Amniotic epithelial cell (primary cell): ENCODE measurements at places on chromosomes 11 and 22.

DNA sequence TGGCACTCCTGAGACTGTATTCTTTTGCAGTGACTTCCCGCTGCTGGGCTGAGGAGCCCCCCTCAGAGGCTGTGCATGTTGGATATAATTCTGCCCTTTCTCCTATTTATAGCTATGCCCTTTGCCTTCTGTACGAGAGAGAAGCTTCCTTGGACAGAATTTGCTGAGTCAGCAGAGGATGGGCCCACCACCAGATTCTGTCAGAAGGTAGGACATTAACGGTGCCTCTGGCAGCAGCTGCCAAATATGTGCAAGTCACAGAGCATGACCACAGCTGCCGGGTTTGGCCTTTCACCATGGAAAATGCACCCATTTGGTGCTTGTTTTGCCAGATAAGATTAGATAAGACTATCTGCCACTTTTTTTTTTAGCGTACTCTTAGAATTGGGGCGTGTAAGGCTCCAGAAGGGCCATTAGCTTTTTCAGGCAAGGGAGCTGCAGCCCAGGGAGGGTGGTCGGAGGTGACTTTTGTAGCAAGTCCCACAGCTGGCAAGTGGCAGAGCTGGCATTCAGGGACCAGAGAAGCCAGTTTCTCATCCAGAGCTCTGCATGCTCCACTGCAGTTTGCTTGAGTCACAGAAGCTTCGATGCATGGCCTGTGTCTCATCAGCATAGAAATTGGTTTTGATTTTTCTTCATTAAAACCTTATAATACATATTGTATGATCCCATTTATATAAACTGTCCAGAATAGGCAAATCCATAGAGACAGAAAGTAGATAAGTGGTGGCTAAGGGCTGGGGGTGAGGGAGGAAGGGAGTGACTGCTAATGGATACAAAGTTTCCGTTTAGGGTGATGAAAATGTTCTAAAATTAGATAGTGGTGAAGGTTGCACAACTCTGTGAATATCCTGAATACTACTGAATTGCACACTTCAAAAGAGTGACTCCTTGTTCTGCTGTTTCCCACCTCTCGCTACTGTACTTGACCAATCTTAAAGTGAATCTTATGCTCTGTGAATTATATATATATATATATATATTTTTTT lies 15.8 kb downstream of the UPB1 start:
- DNase-seq: peak; percentile 91

DNA sequence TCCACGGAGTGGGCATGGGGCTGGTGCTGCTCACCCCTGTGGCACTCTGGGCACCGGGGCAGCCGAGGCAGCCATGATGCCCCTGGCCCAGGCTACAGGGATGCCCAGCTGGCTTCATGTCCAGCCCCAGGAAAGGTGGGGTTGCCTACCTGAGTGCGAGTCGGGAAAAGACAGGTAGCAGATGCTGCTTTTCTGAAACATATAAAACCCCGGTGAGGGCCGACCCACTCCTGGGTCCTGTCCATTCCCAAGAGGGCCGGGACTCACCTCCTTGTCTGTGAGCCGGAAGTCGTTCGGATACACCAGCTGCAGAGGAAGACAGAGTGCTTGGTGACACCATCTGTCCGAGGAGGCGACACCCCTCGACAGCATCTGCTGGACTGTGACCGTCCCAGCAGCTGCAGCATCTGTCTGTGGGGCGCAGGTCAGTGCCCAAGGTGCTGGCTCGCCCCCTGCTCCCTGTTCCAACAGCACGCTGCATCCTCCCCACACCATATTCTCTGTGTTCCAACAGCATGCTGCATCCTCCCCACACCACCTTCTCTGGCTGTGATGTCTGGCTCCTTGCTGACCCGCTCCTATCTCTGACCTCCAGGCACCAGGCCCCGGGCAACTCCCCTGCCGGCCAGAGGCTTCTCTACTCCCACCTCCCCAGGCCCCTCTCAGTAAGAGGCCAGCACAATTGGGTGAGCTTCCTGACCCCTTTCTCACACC lies 8.0 kb downstream of the DENND6B start:
- DNase-seq: no peak

DNA sequence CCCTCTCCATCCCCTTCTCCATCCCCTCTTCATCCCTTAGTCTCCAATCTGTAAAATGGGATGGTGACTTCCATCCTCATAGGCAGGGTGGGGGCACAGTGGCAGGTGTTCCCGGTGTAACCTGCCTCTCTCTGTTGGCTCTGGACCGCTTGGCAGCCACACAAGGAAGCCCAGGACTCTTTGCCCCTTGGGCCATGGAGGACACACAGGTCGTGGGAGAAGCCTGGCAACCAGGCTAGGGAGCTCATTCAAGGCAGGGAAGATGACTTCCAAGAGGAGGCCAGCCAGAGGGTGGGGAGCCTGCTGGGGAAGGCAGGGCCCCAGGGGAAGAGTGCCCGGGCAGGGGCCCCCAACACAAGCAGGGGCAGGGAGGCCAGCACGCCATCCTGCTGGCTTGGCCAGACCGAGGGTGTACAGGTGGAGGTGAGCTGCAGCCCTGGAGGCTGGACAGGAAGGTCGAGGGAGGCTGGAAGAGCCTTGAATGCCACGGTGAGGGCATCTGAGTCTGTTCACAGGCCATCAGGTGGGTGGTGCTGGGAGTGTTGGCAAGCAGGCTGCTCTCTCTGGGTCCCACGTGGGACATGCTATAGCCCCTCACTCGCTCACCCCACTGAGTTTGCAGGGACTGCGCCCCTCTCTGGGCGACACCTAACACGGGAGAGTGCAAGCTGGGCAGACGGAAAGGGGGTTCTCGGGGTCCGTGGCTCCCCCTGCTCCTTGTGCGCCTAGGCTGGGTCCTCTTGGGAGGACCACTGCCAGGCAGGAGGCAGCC lies 15.5 kb upstream of the CTSD start:
- DNase-seq: no peak

- no peak for DNase-seq
These were observed 47.2 kb downstream of the MRGPRX2 start for GRCh38 chr11:19013181-19013857.

DNA sequence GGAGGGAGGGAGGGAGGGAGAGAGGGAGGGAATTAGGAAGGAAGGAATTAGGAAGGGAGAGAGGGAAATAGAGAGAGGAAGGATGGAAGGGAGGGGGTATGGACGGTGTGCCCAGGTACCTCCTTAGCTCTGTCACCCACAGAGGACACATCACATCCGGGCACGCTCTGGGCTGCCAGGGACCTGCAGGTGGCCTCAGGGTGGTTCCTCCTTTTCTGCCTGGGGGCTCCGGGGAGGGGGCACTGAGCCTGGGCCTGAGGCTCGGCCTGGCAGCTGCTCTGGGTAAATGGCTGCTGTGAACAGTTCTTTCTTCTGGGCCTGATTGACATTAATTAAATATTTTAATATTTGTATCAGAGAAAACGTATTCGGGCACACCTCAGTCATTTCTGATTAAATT lies 733.5 kb downstream of the BRD1 start:
- DNase-seq: no peak

DNA sequence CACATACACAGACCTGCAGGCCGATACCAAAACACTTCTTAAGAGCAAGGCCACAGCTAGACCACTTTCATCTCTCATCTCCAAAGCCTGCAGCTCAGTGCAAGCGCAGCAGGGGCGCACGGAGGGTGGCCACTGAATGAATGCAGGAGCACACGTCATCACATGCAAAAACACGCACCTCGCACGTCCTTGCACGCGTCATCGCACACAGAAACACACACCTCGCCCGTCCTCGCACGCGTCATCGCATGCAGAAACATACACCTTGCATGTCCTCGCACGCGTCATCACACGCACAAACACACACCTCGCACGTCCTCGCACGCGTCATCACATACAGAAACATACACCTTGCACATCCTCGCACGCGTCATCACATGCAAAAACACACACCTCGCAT lies 17.2 kb downstream of the IGSF9B start:
- DNase-seq: no peak

DNA sequence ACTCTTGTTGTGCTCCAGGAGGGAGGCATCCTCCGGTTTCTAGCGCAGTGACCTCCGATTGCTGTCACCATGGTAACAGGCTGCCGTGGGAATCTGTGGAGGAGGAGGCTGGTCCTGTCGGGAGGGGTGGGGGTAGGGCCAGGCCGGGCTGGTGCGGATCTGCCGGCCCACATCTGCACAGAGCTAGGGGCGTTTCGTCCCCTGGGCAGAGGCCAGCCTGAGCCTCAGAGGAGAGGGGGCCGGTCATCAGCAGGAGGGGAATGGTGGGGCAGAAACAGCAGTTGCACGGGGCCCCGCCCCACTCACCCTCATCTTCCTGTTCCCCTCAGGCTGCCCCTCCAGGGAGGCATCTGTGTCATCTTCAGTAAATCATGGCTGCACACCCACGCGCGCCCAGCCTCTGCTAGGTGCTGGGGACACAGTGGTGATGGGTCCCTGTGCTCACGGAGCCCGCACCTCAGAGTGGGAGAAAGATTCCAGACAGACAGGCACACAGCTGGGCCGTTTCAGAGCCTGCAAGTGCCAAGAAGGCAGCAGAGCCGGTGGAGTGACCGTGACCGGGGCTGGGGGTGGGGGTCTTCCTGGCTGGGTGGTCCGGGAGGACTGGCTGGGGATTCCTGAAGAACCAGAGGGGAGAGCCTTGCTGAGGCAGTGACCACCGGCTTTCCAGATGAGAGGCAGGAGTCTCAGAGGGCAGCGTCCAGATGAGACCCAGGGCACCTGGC lies 120.5 kb downstream of the CACNA1I start:
- peak; percentile 15 for DNase-seq
